ENCODE measurements at places on chromosomes 4 and X.

- no peak for DNase-seq
Measured at GRCh38 chr4:144411700-144412099, 234.3 kb upstream of the HHIP start.

- no peak for DNase-seq
Measured at GRCh38 chr4:26204249-26204825, 116.5 kb upstream of the RBPJ start.

DNA sequence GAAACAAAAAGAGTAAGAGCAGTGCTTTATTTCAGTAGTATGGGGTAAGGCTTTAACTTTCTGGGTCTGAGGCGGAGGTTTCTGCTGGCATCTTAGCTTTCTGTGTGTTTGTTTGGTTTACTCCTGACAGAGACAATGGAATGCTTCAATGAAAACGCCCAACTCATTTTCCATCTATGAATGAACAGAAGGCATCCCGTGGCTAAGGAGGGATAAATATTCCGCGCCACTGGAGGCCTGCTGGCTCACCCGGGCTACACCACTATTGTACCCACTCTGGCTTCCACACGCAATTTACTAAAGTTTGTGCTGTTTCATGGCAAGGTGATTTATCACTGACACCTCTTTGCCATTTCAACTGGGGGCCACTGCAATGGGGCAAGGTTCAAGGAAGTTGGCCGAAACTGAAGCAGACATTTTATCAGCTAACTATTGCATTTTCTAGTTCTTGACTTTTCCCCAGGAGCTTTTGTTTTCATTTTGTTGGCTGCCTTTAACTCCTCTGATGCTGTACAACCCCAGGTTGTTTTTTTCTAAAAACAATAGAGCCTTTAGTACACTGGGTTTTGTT is 32.8 kb upstream of the PPARGC1A start:
- no peak for DNase-seq

DNA sequence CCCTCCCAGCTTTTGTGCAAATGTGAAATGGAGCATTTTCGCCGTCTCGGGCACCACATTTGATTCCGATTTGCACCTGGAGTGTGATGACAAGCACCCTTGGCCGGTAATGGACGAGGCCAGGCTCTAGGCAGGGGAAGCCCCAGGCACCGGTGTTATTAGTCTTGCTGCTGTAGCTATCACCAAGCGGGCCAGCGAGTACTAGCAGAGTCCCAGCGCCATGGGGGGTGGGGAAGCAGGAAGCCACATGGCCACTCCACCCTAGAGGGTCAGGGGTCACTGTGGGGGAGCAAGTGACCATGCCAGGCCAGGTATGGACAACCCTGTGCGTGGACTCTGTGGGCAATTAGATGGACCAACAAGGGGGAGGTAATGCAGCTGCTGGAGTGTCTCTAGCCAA is 88.8 kb downstream of the CPZ start:
- DNase-seq = no peak

GRCh38 chr4:69781458-69782418 is 21.3 kb upstream of the SULT1B1 start:
- DNase-seq = no peak

DNA sequence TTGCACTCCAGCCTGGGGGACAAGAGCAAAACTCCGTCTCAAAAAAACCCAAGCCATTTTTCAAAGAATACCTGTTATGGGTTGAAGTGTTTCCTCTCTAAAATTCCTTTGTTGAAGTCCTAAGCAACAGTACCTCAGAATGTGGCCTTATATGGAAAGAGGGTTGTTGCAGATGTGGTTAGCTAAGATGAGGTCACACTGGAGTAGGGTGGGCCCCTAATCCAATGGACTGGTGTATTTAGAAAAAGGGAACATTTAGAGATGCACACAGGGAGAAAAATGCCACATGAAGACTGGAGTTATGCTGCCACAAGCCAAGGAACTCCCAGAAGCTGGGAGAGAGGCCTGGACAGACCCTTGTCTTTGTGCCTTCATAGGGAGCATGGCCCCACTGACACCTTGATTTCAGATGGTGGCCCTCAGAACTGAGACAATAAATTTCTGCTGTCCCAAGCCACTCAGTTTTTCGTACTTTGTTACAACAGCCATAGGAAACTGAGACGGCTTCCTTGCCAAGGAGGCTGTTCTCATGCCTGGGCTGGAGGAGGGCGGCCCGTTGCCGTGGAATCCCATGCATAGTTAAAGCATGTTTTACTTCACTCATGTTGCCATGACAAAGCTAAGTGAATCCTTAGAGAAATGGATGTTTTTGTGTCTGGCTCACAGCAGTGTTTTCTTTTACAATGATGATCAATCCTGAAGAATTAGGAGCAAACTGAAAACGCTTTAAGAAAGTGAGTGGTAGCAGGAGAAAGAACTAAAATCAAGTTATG is 16.5 kb downstream of the TRAPPC2 start:
- no peak for DNase-seq

GRCh38 chr4:128974136-128974581 is 119.2 kb downstream of the SCLT1 start:
- no peak for DNase-seq

DNA sequence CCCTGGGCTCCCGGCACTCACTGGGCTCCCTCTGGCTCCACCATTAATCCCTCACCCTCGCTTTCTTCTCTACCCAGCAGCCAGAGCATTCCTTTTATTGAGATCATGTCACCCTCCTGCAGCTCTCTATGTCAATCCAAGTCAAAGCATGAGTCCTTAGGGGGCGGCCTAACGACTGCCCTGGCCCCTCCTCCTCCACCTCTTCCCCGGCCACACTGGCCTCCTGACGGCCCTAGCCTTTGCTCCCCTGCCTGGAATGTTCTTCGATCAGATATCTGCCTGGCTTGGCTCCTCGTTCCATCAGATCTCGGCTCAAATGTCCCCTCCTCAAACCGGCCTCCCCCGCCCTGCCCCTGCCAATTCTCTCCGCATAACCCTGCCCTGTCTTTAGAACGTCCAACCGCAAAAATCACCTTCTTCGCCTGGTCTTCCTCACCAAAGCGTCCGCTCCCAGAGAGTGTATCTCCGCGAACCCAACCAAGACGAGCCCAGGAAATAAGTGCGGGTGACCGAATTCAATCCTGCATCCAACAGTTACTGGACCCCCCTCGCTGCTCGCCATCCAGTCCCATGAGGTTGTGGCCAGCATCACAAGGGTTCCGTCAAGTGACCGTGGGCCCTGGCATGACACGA is 722 bp upstream of the PNCK start:
- DNase-seq = no peak

All from activated T-cell treated with anti-CD3 and anti-CD28 coated beads, Interleukin-2, amount 50 U/mL, for 1 hour (primary cell).